ENCODE measurements at places on chromosomes 6 and 20. TPM values are rescaled to one million over a fixed set of nuclear protein-coding genes. Genes with fewer than 3 reads are reported as not detected.
A peak's percentile ranks its signal among the peaks of the same experiment; 100 is the strongest.

DNA sequence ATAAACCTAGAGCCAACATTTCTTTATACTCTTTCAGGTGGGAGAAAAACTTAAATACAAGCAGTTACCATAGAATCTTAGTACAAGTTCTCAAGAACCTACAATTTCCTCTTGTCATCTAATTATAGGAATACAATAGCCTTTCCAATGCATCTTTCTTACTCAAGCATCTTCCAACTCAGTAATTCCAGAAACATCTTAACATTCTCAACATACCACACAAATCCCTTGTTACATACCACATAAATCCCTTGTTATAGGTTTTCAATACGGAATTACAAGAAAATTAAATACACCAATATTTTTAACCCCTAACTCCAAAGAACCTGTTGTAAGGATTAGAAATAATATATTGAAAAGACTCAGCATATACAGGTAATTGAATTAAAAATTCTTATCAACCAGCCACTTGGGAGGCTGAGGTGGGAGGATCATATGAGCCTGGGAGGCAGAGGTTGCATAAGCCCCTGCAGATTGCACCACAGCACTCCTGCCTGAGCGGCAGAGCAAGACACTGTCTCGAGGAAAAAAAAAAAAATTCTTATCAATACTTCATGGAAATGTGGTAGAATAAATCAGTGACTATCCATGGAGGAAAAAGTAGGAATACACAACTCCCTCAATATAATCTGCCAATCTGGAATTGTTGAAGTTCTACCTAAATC, 127.5 kb upstream of the CCDC28A start:
- no peak for DNase-seq
- H3K36me3 ChIP-seq: no peaks in the 10 kb centered on the region
- no peaks in the 10 kb centered on the region for H3K27me3 ChIP-seq
- peaks cover 18% of the 10 kb centered on the region for H3K4me1 ChIP-seq
- H3K4me3 ChIP-seq: no peak overlapping the region

DNA sequence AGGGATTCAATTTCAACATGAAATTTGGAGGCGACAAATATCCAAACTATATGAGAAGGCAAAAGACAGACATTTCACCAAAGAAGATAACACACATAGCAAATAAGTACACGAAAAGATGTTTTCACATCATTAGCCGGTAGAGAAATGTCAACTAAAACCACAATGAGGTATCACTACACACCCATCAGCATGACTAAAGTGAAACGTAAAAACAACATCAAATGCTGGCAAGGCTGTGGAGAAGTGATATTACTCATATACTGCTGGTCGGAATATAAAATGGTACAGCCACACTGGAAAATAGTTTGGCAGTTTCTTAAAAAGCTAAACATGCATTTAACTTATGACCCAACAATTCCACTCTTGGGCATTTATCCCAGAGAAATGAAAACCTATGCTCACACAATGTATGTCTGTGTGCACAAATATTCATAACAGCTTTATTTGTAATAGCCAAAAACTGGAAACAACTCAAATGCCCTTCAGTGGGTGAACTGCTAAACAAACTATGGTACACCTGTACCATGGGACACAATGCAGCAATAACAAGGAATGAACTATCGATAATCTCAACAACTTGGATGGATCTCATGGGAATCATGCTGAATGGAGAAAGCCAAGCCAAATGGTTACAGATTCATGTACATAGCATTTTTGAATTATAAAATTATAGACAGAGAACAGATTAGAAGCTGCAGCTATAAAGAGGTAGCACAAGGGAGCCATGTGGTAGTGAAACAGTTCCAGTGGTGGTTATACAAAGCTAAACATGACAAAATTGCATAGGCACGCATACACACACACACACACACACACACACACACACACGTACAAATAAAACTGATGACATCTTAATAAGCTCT, 8.6 kb downstream of the ADAT2 start:
- H3K4me1 ChIP-seq: peaks cover 10% of the 10 kb centered on the region
- H3K36me3 ChIP-seq: no peaks in the 10 kb centered on the region
- H3K27me3 ChIP-seq: no peaks in the 10 kb centered on the region
- H3K4me3 ChIP-seq: no peak overlapping the region

- no peak overlapping the region for H3K4me3 ChIP-seq
- H3K27me3 ChIP-seq: no peaks in the 10 kb centered on the region
- H3K4me1 ChIP-seq: 0 out of 2 replicates have a peak, but pooled peaks cover 9% of the 10 kb centered on the region
- H3K36me3 ChIP-seq: no peaks in the 10 kb centered on the region
- DNase-seq: peak; percentile 58
- no peak overlapping the region for H3K27ac ChIP-seq
Measured at GRCh38 chr6:87200469-87201175, 45.3 kb downstream of the ZNF292 start.

DNA sequence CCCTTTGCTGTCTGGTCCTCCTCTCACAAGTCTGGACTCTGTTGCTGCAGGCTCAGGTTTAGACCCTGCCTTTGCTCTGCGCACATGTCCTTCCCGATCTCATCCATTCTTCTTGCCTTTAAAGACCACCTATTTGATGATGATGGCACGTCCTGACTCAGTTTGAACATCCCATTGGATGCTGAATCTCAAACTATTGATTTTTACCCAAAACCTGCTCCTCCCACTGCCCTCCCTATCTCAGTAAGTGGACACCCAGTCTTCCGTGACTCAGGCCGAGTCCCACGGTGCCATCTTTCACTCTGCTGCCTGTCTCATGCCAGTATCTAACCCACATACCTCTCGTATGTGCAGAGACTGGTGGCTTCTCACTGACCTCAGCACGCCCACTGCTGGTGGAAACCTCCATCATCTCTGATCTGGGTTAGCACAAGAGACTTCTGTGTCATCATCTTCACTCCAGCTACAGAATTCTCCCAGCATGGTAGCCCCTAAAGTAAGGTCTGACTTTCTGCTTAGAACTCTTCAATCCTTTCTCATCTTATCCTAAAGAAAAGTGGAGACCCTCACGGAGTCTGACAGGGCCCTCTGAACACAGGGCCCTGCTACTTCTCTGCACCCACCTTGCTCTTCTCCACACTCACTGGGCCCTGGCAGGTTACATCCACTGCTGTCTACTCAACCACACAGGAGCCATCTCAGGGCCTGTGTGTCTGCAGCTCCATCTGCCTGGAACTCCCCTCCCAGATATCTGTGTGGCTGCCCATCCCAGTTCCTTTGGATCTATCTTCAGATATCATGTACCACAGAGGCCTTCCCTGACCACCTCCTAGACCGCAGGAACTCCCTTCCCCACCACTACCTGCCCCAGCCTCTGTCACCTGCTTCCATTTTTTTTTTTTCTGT, 387.1 kb upstream of the AGPAT4 start:
- no peak overlapping the region for H3K4me3 ChIP-seq
- peak; percentile 39 for DNase-seq
- H3K27ac ChIP-seq: no peak overlapping the region
- no peaks in the 10 kb centered on the region for H3K27me3 ChIP-seq
- no peaks in the 10 kb centered on the region for H3K4me1 ChIP-seq

- H3K4me1 ChIP-seq: peaks cover 39% of the 10 kb centered on the region
- peak overlapping the region; percentile 99 for H3K4me3 ChIP-seq
- DNase-seq: peak; percentile 69
- peak overlapping the region; percentile 61 for H3K27ac ChIP-seq
Measured at GRCh38 chr20:1897965-1898464, 2.8 kb downstream of the SIRPA start.

DNA sequence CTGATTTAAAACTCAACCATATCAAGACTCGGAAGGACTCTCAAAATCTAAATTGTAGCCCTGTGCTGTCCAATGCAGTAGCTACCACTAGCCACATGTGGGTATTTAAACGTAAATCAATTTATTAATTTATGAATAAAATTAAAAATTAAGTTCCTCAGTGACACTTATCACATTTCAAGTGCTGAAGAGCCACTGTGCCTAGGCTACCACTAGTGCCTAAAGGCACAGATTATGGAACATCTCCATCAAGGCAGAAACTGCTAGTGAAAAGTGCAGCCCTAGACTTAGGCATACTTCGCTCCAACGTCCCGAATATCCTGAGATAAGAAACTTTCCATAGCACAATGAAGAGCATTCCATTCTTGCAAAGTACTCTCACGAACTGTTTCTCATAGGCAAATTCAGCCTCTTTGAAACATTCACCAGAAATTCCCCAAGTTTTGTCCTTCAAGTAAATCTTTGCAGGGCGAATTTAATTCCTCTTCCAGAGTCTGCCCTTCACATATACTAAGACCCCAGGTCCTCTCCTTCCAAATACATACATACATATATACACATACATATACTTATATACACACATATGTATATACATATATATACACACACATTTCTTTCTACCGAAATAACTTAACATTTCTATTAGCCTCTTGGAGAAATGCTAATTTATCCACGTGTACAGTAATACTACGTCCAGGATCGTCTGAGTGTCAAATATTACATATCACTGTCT, 1.3 kb downstream of the SUPT3H start:
- H3K27me3 ChIP-seq: no peaks in the 10 kb centered on the region
- H3K4me1 ChIP-seq: peaks cover 22% of the 10 kb centered on the region
- no peaks in the 10 kb centered on the region for H3K36me3 ChIP-seq
- H3K27ac ChIP-seq: peak overlapping the region; percentile 91
- peak overlapping the region; percentile 86 for H3K4me3 ChIP-seq

Gene CCHCR1
- total RNA-seq: 13.5 TPM

Gene SNAP25
- not detected for total RNA-seq

- no peaks in the 10 kb centered on the region for H3K36me3 ChIP-seq
- H3K4me3 ChIP-seq: no peak overlapping the region
Measured at GRCh38 chr20:41903586-41903985, 285.4 kb upstream of the CHD6 start.

DNA sequence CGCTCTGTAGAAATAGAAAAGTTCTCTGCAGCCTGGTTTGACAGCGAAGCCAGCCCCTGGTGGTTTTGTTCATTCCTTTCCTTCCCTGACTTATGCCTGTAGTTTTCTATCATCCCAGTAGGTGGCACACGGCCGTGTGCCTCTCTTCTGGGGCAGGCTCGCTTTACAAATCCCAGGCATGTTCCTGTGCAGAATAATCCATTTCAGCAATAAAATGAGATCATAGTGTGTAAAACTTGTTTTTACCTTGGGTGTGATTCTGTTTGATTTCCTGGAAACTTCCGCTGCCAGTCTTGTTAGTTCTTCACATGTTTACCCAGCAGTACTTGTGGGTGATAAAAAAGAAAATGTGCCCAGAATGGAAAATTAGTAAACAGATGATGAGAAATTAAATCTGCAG, 7.4 kb upstream of the INSM1 start:
- no peak overlapping the region for H3K4me3 ChIP-seq
- peaks cover 47% of the 10 kb centered on the region for H3K27me3 ChIP-seq
- no peaks in the 10 kb centered on the region for H3K36me3 ChIP-seq

- H3K4me3 ChIP-seq: peak overlapping the region; percentile 83
- H3K36me3 ChIP-seq: peaks cover 8% of the 10 kb centered on the region
- DNase-seq: peak; percentile 14
- H3K27ac ChIP-seq: no peak overlapping the region
- no peaks in the 10 kb centered on the region for H3K27me3 ChIP-seq
Measured at GRCh38 chr20:62305149-62305764, 2.5 kb downstream of the ADRM1 start.

GRCh38 chr6:106744781-106745180, 115.4 kb downstream of the QRSL1 start:
- no peaks in the 10 kb centered on the region for H3K4me1 ChIP-seq
- no peak overlapping the region for H3K27ac ChIP-seq
- no peaks in the 10 kb centered on the region for H3K36me3 ChIP-seq

GRCh38 chr6:113015249-113015648, 668.1 kb downstream of the RFPL4B start:
- DNase-seq: peak; percentile 84
- H3K27me3 ChIP-seq: no peaks in the 10 kb centered on the region
- H3K27ac ChIP-seq: peak overlapping the region; percentile 29
- peaks cover 70% of the 10 kb centered on the region for H3K4me1 ChIP-seq
- no peak overlapping the region for H3K4me3 ChIP-seq
- H3K36me3 ChIP-seq: no peaks in the 10 kb centered on the region

Gene PGBD1
- 4.9 TPM for total RNA-seq

Gene SUMO4
- 6.3 TPM for total RNA-seq

Gene DDX43
- 0.11 TPM for total RNA-seq

GRCh38 chr6:390914-391558, 516 bp upstream of the IRF4 start:
- peaks cover 75% of the 10 kb centered on the region for H3K27me3 ChIP-seq
- no peaks in the 10 kb centered on the region for H3K4me1 ChIP-seq
- no peaks in the 10 kb centered on the region for H3K36me3 ChIP-seq
- no peak overlapping the region for H3K27ac ChIP-seq

Gene SLC13A3
- 0.89 TPM for total RNA-seq

Gene C20orf202
- not detected for total RNA-seq

DNA sequence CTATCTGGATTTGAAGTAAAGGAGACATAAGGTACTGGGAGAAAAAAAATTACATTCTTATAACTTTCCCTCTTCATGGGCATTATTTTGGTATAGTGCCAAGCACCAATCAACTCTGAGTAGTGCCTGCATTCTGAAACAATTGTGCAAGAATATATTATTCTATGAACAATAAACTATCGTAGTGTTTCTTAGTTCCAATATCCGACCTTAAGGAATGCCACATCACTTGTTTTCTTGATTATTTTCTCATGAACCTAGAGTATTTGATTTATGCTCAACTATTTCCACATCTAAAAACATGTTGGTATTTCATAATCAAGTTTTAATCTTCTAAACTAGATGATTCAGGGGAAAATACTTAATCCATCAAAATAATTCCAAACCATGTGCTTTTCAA, 294.4 kb upstream of the TBX18 start:
- peak; percentile 13 for DNase-seq
- no peak overlapping the region for H3K4me3 ChIP-seq
- peaks cover 8% of the 10 kb centered on the region for H3K4me1 ChIP-seq

Gene HLA-DQB2
- not detected for total RNA-seq

DNA sequence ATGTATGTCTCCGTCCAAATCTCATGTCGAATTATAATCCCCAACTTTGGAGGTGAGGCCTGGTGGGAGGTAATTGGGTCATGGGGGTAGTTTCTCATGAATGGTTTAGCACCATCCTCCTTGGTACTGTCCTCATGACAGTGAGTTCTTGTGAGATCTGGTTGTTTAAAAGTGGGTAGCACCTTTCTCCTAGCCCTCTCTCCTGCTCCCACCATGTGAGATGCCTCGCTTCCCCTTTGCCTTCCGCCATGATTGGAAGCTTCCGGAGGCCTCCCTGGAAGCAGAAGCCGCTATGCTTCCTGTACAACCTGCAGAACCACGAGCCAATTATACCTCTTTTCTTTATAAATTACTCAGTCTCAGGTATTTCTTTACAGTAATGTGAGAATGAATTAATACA, 123.1 kb downstream of the FYN start:
- DNase-seq: no peak
- H3K27me3 ChIP-seq: no peaks in the 10 kb centered on the region
- no peaks in the 10 kb centered on the region for H3K36me3 ChIP-seq
- H3K4me3 ChIP-seq: no peak overlapping the region
- H3K4me1 ChIP-seq: 0 out of 2 replicates have a peak, but pooled peaks cover under 1% of the 10 kb centered on the region
- H3K27ac ChIP-seq: no peak overlapping the region

GRCh38 chr6:37981626-37982025, 162.1 kb downstream of the ZFAND3 start:
- no peak for DNase-seq
- H3K27ac ChIP-seq: no peak overlapping the region

Gene BTN1A1
- not detected for total RNA-seq

Gene ZNF322
- 16.6 TPM for total RNA-seq

- H3K27me3 ChIP-seq: no peaks in the 10 kb centered on the region
- H3K36me3 ChIP-seq: no peaks in the 10 kb centered on the region
- peaks cover 20% of the 10 kb centered on the region for H3K4me1 ChIP-seq
- peak; percentile 67 for DNase-seq
- no peak overlapping the region for H3K27ac ChIP-seq
- H3K4me3 ChIP-seq: no peak overlapping the region
Measured at GRCh38 chr6:125910527-125910926, 46.0 kb upstream of the HINT3 start.
